GM23338 (cell line): ENCODE measurements at places on chromosomes 16 and 17.

- peak overlapping the region; percentile 35 for H3K4me3 ChIP-seq
- H3K36me3 ChIP-seq: no peaks in the 10 kb centered on the region
- peaks cover 6% of the 10 kb centered on the region for H3K27me3 ChIP-seq
- H3K4me1 ChIP-seq: peaks cover 65% of the 10 kb centered on the region
- H3K27ac ChIP-seq: peak overlapping the region; percentile 43
Measured at GRCh38 chr16:56198006-56198754, 6.9 kb downstream of the GNAO1 start.

GRCh38 chr16:28597692-28598261, 927 bp upstream of the SULT1A2 start:
- no peaks in the 10 kb centered on the region for H3K36me3 ChIP-seq
- peak; percentile 78 for DNase-seq
- no peak overlapping the region for H3K4me3 ChIP-seq
- no peaks in the 10 kb centered on the region for H3K27me3 ChIP-seq
- H3K27ac ChIP-seq: no peak overlapping the region

DNA sequence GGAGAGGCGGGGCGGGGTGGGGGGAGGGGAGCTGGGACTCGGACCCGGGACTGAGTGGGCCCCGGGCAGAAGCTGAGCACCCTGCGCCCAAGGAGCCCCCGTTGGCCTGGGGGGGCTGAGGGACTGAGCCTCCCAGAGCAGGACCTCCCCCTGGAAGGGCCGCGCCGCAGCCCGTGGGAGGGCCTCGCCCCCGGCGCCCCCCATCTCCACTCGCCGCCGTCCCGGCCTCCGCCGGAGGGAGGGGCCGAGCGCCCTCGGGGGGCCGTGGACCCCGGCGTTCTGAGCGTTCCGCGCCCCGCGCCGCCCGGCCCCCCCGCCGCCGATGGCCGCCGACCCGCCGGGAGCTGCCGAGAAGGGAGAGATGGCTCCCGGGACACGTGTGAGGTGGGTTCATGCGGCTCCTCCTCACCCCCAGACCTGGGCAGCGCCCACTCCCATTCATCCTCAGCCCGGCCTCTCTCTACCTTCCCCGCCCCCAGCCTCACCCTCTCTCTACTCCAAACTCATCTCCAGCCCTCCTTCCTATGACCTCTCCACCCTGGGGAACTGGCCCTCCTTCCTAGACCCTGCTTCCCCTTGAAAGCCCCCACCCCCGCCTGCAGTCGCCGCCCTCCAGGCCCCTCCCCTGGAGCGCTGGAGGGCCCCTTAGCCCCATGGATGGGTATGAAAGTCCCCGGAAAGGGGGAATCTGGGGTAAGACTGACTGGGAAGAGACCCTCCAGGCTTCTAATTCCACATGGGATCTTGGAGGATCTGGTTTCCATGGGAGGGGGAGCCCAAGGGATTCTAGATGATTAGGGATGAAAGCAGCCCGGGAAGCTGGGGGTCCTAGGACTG, 922 bp downstream of the FBXL19 start:
- H3K27ac ChIP-seq: peak overlapping the region; percentile 83
- H3K36me3 ChIP-seq: peaks cover 6% of the 10 kb centered on the region; the same call in 1 of the 2 replicates
- peak overlapping the region; percentile 62 for H3K4me3 ChIP-seq
- no peaks in the 10 kb centered on the region for H3K27me3 ChIP-seq
- peaks cover 9% of the 10 kb centered on the region; the same call in 1 of the 2 replicates for H3K4me1 ChIP-seq
- DNase-seq: peak; percentile 59

- no peak overlapping the region for H3K27ac ChIP-seq
- no peak overlapping the region for H3K4me3 ChIP-seq
- no peaks in the 10 kb centered on the region for H3K36me3 ChIP-seq
- H3K4me1 ChIP-seq: no peaks in the 10 kb centered on the region
Measured at GRCh38 chr16:80231121-80231520, 309.7 kb upstream of the DYNLRB2 start.

DNA sequence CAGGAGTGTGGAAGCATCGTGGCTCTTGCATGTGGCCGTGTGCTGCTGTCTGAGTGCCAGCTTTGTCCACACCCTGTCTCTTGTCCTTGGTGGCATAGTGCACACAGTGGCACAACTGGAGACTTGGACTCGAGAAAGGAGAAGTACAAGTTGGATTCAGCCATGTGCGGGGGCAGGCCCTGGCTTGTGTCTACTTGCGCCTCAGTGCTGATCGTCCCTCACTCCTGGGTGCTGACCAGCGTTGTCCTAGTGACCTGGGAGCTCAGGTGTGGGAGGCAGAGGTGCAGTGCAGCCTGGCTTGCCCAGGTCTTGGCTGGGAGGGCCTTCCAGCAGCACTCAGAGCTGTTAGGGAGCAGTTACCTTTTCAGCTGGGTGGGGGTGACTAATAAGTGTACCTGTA, 20.6 kb downstream of the MPRIP start:
- H3K27me3 ChIP-seq: no peaks in the 10 kb centered on the region
- 0 out of 2 replicates have a peak, but pooled peaks cover 7% of the 10 kb centered on the region for H3K4me1 ChIP-seq
- no peak overlapping the region for H3K27ac ChIP-seq
- DNase-seq: no peak
